ENCODE measurements at places on chromosomes 5 and 9.

- no peak for DNase-seq
These were observed 7.6 kb downstream of the KIF24 start for GRCh38 chr9:34321451-34321850.

GRCh38 chr5:134085411-134085810 lies 29.1 kb upstream of the TCF7 start:
- no peak for DNase-seq

GRCh38 chr5:135526924-135527323 lies 8.8 kb downstream of the NEUROG1 start:
- no peak for DNase-seq

DNA sequence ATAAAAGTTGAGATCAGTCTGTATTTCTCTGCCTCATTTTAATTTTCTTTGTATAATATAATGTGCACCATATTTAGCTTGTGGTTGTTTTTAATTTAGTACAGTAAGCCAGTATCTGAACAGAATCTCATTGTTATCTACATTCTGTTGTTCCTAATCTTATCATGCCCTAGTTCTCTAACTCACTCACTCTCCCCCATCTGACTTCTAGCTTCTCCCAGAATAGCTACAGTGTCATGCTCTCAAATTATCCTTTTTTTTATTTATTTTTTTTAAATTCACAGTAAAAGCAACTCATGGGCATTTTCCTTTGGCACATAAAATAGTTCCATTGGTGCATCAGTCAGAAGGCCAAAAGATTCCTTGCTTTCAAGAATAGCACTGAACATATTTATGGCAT lies 156.6 kb downstream of the TRPM3 start:
- no peak for DNase-seq

DNA sequence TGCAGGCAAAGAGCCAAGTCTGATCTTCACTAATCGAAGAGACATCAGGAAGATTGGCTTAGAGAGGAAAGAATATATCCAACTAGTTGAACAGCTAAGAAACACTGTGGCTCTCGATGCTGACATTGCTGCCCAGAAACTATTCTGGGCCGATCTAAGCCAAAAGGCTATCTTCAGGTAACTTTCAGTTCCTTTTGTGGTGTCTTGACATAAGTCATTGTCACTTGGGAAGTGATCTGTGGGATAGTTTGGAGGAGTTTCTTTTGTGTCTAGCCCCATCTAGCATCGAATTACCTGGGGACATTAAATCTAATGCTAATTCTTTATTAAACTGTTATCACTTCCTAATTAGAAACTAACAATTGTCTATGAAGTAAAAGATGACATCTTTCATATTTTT lies 24.0 kb downstream of the VLDLR start:
- no peak for DNase-seq

DNA sequence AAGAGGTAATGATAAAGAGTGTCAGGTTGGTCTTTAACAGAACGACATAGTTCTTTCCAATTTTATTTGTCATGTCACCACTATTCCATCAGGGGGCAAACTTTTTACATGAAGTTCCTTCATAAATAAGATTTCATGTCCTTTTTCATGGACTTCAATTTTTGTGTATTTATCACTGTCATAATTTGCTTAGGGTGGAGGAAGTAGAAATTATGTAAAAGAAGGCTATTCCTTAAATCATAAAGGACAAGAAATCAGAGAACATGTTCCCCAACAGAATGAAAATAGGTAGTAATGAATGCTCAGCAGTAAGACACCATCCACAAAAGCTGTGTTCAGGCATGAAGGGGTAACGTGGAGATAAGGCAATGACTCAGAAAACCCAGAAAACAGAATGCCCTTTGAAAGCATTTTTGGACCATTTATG lies 72.7 kb downstream of the ZFAND5 start:
- no peak for DNase-seq

- DNase-seq: no peak
These were observed 90.7 kb downstream of the MEF2C start for GRCh38 chr5:88792144-88792840.

DNA sequence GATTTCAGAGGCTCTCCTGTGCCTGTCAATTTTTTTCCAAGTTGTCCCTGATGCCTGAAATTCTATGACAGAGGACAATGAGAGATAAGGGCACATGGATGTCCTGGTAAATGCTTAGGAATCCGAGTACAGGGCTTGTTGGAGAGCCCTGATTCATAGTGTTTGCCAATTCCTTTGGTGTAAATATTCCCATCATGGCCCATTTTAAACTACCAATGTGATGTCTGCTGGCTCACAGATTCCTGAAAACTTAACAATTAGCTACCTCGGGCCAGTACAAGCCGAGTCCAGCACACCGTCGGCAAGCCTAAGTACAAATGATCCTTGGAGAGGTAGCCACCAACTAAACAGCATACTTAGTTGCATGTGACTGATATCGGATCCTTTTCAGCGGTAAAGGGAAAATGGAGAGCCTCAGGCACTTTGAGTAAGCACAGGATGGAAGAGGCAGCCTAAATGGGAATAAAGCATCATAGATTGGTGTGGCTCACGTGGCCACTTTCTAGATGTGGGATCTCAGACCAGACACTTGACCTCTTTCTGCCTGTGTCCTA lies 3.6 kb downstream of the ITK start:
- no peak for DNase-seq

DNA sequence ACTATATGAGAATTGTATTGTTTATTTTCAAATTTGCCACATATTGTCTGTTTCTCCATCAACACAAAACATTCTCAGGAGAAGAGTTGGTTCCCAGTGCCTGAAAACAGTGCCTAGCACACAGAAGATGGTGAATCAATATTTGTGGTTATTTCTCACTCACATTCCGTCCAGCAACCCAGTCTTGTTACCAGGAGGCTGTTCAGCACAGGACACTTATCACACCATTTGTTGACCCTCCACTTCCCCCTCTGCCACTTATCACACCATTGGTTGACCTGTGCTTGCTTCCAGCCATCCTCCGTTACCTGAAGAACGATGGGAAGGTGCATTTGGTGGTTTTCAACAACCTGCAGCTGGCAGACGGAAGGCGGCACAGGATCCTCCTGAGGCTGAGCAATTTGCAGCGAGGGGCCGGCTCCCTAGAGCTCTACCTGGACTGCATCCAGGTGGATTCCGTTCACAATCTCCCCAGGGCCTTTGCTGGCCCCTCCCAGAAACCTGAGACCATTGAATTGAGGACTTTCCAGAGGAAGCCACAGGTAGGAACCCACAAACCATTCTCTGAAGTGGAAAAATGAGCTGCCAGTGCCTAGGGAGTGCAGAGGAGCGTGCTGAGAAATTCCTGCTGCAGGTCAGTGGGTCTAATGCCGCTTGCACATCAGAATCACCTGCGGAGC lies 20.5 kb downstream of the THBS4 start:
- no peak for DNase-seq

DNA sequence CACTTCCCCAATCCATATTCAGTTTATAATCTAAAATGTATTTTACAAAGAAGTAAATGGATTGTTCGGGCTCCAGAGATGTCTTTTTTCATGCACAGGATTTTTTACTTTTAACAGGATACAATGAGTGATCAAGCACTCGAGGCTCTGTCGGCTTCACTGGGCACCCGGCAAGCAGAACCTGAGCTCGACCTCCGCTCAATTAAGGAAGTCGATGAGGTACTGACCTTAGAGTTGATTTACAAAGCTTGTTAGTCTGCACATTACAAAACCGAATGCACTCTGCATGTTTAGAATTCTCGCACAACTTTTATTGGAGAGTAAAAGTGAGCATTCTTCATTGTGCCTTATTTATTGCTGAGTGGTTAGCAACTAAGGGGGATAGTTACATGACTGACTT lies 65.2 kb downstream of the ERAP1 start:
- no peak for DNase-seq

All from activated CD4-positive, alpha-beta T cell treated with anti-CD3 and anti-CD28 coated beads, Interleukin-2, amount 50 U/mL, for 24 hours (primary cell).